ENCODE measurements at places on chromosomes 5 and 9. TPM values are rescaled to one million over a fixed set of nuclear protein-coding genes. Genes with fewer than 3 reads are reported as not detected.

FOXD1 gene
- total RNA-seq, result 14.0 TPM

HACD4 gene
- 17.2 TPM for total RNA-seq

KIF27 gene
- 6.4 TPM for total RNA-seq

SLC6A19 gene
- total RNA-seq, result not detected

HMCN2 gene
- total RNA-seq, result 0.11 TPM

PMPCA gene
- total RNA-seq, result 37.2 TPM

FOXD4L3 gene
- not detected for total RNA-seq

C5orf34 gene
- 6.7 TPM for total RNA-seq

SLCO6A1 gene
- total RNA-seq, result not detected

GLDC gene
- total RNA-seq, result 0.22 TPM

PGM5 gene
- total RNA-seq, result 0.91 TPM

CYSRT1 gene
- total RNA-seq, result 0.52 TPM

DMRT1 gene
- total RNA-seq, result not detected

EIF4E1B gene
- total RNA-seq, result not detected

TAF11L11 gene
- total RNA-seq, result not detected

SV2C gene
- total RNA-seq, result not detected

TEX48 gene
- not detected for total RNA-seq

AQP7 gene
- total RNA-seq, result 0.13 TPM

PPP2R2B gene
- 1.8 TPM for total RNA-seq

ANKRD20A1 gene
- total RNA-seq, result not detected

FOXD4L5 gene
- total RNA-seq, result not detected
